Stimulated activated CD8-positive, alpha-beta memory T cell treated with anti-CD3 and anti-CD28 coated beads, Interleukin-2, amount 100 ng/mL, for 1 hour (primary cell): ENCODE measurements at places on chromosomes 11 and 22.

DNA sequence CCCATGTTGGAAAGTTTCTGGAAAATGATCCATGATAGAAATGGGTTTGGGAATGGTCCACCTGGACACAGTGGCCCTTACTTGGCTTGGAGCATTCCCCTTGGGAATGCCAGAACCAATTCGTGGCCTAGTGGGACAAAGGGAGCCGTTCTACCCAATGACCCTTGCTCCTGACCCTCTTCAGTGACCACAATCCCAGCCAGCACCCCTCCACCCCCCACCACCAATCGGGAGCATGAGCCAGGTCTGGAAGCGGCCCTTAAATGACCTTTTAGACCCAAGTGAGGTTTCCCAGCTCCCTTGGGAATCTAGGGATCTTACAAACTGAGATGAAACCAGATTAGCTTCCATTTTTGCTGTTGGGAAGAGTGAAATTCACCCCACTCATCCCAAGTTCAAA, 51.3 kb upstream of the CDON start:
- DNase-seq = no peak

DNA sequence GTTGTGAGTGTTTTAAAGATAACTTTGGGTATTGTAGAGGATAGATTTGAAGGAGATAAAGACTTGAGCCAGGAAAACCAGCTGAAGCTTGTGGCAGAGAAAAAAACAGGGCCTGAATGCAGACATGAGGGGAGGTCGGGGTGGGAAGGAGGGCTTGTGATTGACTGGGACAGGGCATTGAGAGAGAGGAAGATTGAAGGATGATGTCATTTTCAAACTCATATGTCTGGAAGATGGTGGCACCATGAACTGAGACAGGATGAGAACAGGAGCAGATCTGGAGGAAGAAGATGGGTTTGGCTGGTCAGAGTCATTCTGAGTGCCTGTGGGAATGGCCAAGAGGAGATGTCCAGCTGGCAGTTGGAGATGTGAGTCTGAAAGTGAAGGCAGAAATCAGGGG, 14.7 kb downstream of the CSNK2A3 start:
- DNase-seq = no peak

DNA sequence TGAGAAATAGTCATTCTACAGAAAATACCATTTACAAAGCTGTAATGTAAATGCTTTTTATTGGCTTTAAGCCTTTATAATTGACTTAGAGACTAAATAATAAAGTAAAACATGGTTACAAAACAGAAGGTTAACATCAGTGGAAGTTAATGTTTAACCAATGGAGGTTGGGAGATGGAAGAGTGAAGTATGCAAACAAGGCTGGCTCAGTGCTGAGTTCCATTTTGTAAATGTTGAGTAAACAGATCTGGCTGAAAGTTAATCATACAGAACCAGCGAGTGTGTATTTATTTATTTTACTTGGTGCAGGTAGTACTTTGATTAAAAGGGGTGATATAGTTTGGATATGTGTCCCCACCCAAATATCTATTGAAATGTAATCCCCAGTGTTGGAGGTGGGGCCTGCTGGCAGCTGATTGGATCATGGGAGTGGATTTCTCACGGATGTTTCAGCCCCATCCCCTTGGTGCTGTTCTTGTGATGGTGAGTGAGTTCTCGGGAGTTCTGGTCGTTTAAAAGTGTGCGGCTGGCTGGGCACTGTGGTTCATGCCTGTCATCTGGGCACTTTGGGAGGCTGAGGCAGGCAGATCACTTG, 827.4 kb downstream of the OPCML start:
- DNase-seq = no peak

- no peak for DNase-seq
Measured at GRCh38 chr22:36938028-36938425, 24.6 kb downstream of the CSF2RB start.

DNA sequence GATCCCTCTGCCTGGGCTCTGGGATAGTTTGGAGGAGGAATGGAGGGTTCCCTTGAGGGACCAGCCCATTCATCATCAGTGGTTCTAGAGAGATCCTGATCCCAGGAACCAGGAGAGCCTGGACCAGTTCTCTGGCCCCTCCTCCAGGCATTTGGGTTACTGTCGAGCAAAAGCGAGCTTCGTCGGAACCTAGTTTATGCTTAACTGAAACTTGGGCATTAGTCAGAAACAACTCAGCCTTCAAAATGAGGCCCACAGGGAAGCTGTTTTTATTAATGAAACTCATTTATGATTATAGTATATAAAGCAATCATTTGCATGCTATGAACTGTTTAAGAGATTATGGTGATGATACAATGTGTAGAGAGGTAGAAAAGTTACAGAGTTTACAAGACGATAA, 61.4 kb downstream of the LIF start:
- DNase-seq = no peak

DNA sequence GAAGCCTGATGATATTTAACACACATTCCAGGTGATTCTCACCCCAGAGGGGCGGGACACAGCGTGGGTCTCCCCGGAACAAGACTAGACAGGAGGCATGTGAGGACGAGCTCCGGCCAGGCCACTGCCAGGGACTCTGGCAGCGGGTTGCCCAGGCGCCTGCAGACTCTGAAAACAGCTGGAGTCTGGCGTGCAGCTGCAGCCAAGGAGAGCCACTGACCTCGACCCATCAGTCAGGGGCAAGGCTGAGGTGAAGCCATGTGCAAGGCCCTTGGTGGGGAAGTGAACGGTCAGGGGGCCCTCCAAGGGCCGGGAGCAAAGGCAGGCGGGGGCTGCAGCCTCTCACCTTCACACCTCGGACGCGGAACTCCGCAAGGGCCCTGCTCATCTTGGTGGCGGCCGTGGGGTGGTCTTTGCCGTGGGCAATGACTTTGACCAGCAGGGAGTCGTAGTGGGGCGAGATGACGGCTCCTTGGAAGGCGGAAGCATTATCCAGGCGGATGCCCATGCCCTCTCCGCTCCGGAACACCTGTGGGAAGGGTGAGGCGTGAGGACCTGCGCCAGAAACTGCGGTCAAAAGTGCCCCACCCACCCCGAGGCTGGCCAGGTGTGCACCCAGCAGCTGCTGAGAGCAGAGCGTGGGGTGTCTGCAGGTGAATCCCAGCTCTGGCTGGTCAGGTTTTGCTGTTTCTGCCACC, 6.7 kb downstream of the LRFN4 start:
- DNase-seq = no peak

- DNase-seq = no peak
Measured at GRCh38 chr22:24179478-24180210, 1.6 kb upstream of the SUSD2 start.

DNA sequence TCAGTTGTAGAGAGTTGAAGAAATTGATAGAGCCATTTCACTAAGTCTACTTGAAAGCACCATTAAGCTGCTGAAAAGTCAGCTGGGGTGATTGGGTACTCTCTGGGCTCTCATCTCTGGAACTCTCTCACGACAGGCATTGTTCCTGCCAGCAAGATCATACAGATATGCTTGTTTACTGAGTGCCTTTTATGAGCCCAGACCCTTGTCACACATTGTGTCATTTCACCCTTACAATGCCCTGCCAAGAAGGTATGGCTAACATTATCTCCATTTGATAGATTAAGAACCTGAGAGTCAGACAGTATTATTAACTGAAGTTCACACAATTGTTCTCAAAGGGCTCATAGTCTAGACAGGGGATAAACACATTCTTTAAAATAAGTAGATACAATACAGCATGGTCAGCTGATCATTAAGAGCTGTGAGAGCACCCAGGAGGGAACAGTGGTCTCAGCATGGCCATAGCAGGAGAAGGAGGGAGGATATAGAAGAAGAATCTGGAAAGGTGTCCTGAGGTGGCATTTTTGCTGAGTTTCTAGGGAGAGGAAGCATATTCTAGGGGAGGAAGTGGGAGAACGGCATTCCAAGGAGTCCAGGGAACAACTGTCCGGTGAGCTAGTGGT, 580.5 kb downstream of the INSC start:
- DNase-seq = no peak

DNA sequence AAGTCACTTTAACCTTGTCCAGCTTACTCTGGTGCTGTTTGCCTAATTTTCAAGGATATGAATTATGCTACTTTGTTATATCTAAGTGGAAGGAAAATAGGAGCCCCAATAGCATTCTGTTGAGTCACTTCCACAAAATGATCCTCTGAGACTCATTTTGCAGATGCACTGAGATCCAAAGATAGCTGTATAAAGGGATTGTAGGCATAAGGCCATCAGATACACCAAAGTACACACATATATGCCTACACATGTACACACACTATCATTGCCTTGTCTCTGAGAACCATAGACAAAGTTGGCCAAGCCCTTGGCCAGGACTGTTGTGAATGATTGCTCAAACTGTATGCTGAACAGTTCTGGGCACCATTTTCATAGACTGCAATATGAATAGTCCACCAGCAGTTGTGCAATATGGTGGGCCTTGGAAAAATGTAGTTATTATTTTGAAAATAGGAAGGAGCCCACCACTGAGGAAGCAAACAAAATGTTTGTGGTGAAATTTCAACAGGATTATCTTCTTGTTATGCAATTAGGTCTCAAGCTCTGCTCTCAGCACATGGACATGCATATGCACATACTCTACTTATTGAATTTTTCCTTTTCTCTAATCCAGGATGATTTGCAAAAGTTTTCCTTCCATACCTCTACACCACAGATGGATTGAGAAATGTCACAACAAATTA, 186.0 kb upstream of the CTSC start:
- no peak for DNase-seq

GRCh38 chr11:102109896-102110760, at the start of gene YAP1:
TSS of gene YAP1 (plus strand) at chr11:102110447. CDS start at chr11:102110849, 402 bp downstream.
- peak; percentile 24 for DNase-seq

- DNase-seq = no peak
Measured at GRCh38 chr11:120501440-120501839, 10.1 kb upstream of the GRIK4 start.

DNA sequence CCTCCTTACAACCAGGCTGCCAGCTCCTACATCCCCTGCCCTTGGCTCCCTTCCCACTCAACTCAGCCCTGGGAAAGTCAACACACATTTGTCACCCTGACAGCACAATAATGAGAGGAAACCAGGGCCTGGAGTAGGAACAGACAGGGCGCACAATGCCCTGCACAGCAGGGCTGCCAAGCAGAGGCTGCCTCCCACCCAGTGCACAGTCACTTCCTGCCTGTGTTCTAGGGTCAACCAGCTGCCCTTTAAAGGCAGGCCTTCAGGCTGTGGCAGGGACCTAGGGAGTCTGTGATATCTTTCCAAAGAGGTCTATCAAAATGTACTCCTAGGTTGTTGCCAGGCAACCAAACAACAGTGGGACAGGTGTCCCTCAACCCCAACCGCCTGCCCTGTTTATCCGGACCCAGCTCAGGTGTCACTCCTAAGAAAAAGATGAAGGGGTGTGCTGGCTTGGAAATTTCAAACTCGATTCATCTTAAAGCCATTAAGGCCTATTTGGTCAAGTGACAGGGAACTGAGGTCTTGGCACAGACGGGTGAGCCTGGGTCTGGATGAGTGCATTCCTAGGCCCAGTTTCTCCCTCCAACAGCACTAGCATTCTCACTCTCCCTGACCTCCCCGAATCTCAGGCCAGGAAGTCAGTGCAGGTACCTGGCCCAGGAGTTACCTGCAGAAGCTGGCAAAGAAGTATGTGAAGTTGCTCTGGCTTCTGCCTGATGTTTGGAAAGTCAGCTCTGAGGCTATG, 110.3 kb upstream of the PITPNB start:
- no peak for DNase-seq

- DNase-seq = no peak
Measured at GRCh38 chr11:2990617-2991451, 1.3 kb downstream of the NAP1L4 start.

- no peak for DNase-seq
Measured at GRCh38 chr22:27443306-27443705, 358.2 kb downstream of the MN1 start.

GRCh38 chr11:59822989-59823566, 12.5 kb upstream of the MRPL16 start:
- no peak for DNase-seq

DNA sequence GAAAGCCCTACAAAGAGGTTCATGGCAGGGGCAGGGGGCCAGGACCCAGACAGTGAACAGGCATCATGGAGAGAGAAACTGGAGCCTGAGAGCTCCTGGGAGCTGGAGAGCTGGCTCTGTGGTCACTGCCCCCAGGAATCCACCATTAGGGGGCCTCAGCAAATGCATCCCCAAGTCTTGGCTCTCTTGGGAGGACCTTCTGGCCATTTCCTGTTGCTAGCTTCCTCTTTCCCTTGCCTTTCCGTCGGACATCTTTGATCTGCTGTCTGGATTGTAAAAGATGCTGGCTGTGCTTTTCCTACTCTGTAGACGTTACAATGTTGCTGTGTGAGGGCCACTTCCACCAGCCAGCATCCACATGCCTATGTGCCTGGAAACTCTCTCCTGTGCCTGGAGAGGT, 7.1 kb upstream of the CRYBB2 start:
- DNase-seq = no peak
